ENCODE measurements at places on chromosomes 13 and 19.
A peak's percentile ranks its signal among the peaks of the same experiment; 100 is the strongest.

- DNase-seq, result peak; percentile 81
Measured at GRCh38 chr19:36915992-36916830, at the start of the genes ZNF568 and ZNF829. Gene ZNF568 (plus strand): TSS chr19:36916332. CDS start chr19:36922771, 6,439 bp downstream. Gene ZNF829 (minus strand): TSS chr19:36916291. CDS start chr19:36915167, 1,124 bp downstream.

DNA sequence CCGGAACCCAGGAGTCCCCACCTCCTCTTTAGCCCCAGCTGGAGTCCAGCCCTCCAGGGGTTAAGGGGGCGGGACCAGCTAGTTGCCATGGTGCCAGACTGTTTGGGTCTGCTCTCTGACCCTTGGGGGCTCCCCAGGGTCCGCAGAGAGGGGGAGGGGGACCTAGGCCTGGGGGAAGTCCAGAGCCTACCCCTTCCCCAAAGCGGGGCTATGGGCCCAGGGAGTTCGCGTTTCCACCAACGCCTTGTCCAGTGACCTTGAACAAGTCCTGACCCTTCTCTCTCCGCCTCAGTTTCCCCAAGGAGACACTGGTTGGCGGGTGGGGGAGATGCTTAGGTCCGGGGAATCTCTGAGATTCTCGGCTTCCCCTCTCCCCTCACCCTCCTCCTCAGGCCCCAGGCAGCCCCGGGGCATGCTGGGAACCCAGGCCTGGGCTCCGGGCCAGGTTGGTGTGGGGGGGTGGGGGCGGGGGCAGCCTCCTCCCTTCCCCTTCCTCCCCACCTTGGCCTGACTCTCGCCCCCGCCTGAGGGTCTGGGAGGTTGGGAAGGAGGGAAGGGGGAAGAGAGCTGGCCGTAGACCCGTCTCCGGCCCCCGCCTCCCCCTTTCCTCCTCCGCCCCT is 2.6 kb upstream of the SPACA6 start:
- peak; percentile 47 for DNase-seq

- DNase-seq, result no peak
Measured at GRCh38 chr19:31177246-31177645, 172.0 kb downstream of the TSHZ3 start.

GRCh38 chr19:1156305-1156801 is 17.7 kb downstream of the SBNO2 start:
- no peak for DNase-seq

GRCh38 chr19:43148233-43148632 is 38.1 kb downstream of the PSG5 start:
- no peak for DNase-seq

DNA sequence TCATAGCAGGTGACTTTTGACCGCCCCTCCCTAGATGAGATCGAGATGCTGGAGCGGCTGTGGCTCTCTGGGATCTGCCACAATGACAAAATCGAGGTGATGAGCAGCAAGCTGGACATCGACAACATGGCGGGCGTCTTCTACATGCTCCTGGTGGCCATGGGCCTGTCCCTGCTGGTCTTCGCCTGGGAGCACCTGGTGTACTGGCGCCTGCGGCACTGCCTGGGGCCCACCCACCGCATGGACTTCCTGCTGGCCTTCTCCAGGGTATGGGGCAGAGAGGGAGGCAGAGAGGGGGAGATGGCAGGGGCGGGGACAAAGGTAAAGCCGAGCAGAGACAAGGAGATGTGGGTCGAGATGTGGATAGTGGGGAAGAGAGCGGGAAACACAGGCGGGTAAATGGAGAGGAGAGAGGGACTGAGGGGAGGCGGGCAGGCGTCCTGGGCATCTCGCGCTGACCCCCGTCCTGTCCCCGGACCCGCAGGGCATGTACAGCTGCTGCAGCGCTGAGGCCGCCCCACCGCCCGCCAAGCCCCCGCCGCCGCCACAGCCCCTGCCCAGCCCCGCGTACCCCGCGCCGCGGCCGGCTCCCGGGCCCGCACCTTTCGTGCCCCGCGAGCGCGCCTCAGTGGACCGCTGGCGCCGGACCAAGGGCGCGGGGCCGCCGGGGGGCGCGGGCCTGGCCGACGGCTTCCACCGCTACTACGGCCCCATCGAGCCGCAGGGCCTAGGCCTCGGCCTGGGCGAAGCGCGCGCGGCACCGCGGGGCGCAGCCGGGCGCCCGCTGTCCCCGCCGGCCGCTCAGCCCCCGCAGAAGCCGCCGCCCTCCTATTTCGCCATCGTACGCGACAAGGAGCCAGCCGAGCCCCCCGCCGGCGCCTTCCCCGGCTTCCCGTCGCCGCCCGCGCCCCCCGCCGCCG is 3.4 kb upstream of the GRWD1 start:
- no peak for DNase-seq

DNA sequence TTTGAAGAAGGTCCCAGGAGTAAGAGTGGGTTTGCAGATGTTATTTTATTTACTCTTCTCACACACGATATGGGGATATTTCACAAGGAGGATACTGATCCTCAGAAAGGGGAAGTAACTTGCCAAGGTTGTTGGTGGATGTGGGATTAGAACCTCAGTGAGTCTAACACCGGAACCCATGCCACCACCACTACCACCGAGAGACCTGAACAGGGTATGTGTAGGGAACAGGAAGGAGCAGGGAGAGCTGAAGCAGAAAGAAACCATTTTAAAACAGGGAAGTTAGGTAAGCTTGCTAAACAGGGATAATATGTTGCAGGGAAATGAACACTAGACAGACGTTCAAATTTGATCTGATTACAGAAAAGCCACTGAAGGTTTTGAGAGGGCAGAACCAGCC is 11.6 kb upstream of the CEACAM3 start:
- no peak for DNase-seq

Data from stimulated activated CD4-positive, alpha-beta T cell treated with anti-CD3 and anti-CD28 coated beads, Interleukin-1b, Interleukin-23, amount 100 ng/mL, for 24 hours (primary cell).